ENCODE measurements at places on chromosomes 13 and 19. TPM values are rescaled to one million over a fixed set of nuclear protein-coding genes. Genes with fewer than 3 reads are reported as not detected.
A peak's percentile ranks its signal among the peaks of the same experiment; 100 is the strongest.

DNA sequence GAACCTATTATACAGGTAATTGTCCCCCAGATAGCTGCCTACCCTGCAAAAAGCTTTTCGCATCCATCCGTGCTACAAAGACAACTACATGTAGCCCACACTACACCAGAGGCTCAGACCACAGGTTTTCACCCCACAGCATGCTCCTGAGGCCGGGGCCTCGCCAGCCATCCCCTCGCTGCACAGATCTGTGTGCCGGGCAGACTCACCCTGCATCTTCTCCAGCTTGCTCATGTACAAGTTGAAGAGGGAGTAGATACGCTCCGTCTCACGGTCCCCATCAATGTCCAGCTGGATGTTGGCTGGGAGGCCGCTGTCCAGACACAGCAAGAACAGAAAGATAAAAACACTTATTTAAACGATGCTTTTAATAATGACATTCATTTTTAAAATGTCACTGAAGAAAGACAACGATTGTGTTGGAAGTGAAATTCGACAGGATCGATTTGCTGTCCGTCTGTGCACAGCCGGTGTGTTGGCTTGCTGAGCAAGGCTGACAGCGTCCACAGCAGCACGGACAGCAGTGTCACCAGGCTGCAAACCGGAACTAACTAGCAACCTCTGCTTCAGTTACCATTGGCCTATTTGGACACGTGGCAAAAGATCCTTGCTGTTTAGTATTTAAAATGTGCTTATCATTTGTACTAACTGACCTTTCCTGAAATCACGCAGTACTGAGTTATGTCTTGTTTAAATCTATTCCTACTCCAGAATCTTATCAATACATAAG lies 18.6 kb upstream of the C13orf46 start:
- no peak for DNase-seq

- DNase-seq, result no peak
Observed at GRCh38 chr13:51542346-51543242, 41.7 kb upstream of the WDFY2 start.

GRCh38 chr13:76969488-76970365 lies 21.4 kb downstream of the ACOD1 start:
- DNase-seq, result peak; percentile 88

- peak; percentile 16 for DNase-seq
Observed at GRCh38 chr13:110716247-110716515, 2.7 kb downstream of the ING1 start.

DNA sequence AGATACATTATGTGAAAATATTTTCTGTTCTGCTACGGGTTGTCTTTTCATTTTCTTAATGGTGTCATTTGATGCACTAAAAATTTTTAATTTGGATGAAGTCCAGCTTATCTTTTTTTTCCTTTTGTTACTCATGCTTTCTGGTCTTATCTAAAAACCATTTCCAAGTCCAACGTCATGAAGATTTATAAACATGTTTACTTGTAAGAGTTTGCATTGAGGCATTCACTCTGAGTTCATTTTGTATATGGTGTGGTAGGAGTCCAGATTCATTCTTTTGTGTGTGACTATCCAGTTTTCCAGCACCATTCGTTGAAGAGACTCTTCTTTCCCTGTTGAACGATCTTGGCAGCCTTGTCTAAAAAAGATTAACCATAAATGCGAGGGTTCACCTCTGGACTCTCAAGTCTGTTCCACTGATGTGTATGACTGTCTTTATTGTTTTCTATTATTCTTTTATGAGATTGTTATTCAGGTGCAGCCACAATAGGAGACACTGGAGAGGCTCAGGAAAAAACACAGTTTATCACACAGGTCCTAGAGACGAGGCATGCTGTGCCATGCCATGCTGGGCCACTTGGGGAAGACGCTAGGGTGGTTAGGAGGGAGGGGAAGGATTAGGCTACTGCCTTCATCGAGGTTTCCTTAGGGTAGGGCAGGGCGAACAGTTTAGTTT lies 35.0 kb downstream of the NAA16 start:
- no peak for DNase-seq

DNA sequence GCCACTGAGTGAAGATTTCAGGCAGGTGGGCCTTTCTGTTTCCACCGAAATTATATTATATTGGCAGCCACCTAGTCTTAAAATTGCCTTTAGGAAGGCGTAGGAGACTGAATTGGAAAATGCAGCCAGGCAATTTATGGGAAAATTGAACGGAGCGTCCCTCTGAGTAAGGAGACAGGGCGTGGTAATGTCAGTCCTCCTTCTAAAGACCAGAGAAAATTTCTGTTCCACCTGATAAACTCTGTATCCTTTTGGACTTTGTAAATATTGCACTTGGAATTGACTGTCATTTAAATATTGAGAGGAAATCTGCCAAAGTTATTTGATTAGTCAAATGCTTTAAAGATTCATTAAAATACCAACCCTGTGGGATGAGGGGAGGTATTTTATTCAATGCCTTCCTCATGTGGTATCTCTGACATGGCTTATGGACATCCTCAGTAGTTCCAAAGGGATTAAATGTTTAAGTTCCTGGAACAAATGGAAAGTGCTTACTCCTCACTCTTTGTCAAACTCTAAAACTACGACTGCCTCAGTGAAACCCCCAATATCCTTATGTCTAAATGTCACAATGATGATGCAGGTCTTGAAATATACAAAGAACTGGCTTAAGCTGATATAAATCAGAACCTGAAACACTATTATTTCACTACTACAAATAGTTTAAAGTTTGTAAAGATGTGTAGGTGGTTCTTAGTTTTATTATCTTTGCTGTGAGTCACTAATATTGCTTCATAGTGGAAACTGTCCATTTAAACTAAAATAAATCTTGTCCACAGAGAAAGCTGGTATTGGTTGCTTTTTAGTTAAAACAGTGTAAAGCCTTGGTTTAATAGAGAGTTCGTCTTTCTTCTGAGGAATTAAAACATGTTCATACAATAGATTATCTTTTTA lies 203.2 kb downstream of the FGF14 start:
- DNase-seq, result peak; percentile 50

The ZNF628 gene
- 1.7 TPM for polyA plus RNA-seq

GRCh38 chr19:8576273-8576993 lies 809 bp downstream of the MYO1F start:
- DNase-seq, result no peak

DNA sequence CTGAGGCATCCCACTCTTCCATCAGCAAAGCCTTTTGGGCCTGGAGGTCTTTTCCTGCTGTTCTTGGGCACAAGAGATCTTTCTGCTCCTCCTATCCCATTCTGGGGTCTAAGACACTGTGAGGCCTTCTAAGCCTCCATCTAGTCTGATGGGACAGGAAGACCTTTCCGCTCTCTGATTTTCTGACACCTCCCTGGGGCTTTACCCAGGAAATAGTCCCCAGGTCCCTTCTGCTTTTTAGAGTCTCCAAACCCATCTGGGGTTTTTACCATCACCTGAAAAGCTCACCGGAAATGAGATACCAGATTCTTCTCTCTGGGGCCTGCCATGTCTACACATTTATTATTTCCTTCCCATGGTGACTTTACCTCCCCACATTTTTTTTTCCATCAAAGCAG lies 21.1 kb downstream of the CLEC17A start:
- no peak for DNase-seq

GRCh38 chr19:10027158-10027997 lies 14.1 kb downstream of the RDH8 start:
- peak; percentile 90 for DNase-seq

GRCh38 chr19:46753420-46754155 lies 7.3 kb upstream of the STRN4 start:
- peak; percentile 29 for DNase-seq

- DNase-seq, result no peak
Observed at GRCh38 chr13:29361716-29362115, 233.8 kb downstream of the SLC7A1 start.

DNA sequence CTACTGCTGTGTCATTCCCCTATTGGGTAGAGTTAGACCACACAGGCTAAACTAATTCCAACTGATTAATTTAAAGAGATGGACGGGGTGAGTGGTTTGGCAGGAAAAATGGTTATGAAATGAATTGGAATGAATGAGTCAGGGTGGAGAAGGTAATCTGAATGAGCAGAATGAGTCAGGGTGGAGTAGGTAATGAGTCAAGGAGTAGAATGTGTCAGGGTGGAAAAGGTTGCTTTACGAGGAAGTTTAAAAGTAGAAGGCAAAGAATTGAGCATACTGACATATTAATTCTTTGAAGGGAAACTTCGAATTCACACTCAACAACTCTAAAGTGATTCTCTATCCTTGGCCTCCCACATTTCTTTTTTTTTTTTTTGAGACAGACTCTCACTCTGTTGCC lies 12.7 kb upstream of the ZNF121 start:
- peak; percentile 96 for DNase-seq

DNA sequence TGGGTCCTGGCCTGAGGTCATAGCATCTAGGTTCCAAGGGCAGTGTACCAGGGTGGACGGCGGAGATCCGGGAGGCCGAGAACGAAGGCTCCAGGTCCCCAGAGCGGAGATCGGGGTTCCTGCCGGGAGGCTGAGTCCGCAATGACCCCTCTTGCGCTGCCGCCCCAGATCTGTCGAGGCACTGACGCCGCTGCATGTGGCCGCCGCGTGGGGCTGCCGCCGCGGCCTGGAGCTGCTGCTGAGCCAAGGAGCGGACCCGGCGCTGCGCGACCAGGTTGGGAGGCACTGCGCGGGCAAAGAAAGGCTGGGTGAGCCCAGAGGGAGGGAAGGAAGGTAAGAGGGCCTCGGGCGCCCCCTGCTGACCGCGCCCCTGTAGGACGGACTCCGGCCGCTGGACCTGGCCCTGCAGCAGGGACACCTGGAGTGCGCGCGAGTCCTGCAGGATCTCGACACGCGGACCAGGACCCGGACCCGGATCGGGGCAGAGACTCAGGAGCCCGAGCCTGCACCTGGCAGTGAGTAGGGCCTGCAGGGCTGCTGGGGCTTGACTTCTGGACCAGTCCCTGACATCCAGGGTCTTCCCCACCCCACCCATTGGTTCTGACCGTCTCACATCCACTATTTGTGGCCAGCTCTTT lies 906 bp downstream of the ANKLE1 start:
- DNase-seq, result peak; percentile 72

GRCh38 chr13:111361046-111361872 lies 40.8 kb downstream of the TEX29 start:
- DNase-seq, result no peak

DNA sequence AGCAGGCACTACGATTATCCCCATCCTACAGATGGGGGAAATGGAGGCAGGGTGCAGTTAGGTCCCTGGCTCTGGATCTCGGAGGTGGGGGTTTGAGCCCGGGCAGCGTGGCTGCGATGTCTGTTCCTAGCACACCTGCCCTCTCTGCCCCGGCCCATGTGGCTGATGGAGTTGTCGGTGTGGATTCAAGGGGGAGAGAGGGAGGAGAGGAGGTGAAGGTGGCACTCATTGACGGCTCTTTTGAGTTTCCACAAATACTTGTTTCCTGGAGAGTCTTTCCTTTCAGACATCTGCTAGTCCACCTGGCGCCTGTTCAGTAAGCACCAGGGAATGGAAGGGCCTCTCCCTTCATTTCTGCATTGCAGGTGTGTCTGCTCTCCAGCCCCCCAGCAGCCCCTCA lies 69.9 kb downstream of the ARHGEF18 start:
- DNase-seq, result no peak

The CA11 gene
- 1.3 TPM for polyA plus RNA-seq

- peak; percentile 29 for DNase-seq
Observed at GRCh38 chr19:55156202-55157063, 1.1 kb downstream of the TNNI3 start.

GRCh38 chr13:109243311-109243951 lies 543.0 kb downstream of the IRS2 start:
- DNase-seq, result peak; percentile 96

The C1QTNF9B gene
- not detected for polyA plus RNA-seq

DNA sequence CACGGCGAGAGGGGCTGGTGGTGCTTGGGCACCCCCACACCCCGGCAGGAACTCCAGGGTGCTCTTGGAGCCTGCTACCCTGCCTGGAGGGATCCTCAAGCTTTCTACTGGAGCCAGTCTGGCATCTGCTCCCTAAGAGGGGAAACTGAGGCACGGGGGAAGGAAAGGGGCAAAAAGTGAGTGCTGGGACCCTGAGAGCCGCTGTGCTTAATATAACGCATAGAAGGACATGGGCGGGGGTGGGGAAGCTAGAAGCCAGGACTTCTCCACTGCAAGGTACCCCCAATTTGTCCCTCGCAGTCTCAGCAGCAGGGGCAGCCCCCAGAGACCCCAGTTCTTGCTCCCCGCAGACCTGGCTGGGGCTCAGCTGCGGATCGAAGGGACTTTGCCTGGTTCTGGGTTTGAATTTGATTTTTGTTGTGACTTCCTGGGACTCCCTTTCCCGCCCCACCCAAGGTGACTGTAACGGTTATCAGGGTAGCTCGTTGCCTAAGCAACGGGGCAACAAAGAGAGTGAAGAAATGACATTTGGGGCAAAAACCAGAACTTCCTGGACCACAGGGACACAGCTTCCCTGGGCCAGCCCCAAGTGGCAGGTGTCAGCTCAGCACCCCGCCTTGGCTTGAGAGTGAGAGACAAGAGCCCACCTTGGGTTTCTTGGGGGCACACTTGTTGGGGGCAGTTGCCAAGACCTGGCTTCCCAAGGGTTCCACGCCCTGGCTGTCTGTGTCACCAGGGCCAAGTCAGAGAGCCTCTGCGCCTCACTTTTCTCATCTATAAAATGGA lies 638 bp downstream of the ADGRE5 start:
- peak; percentile 58 for DNase-seq

DNA sequence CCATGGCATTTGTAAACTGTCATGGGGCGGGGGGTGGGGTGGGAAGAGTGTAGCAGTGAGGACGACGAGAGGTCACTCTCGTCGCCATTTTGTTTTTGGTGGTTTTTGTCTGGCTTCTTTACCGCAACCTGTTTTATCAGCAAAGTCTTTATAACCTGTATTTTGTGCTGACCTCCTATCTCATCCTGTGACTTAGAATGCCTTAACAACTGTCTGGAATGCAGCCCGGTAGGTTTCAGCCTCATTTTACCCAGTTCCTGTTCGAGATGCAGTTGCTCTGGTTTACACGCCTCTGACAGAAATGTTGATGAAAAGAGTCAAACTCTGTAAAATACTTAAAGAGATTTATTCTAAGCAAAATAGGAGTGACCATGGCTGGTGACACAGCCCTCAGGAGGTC lies 852.0 kb downstream of the DACH1 start:
- no peak for DNase-seq

- DNase-seq, result no peak
Observed at GRCh38 chr13:91702411-91702810, 304.0 kb downstream of the GPC5 start.

GRCh38 chr19:53812335-53812734 lies 11.8 kb downstream of the NLRP12 start:
- no peak for DNase-seq

The TMEM255B gene
- polyA plus RNA-seq, result 8.6 TPM

The OR4F17 gene
- not detected for polyA plus RNA-seq
